ENCODE measurements at places on chromosomes 16 and 17.

DNA sequence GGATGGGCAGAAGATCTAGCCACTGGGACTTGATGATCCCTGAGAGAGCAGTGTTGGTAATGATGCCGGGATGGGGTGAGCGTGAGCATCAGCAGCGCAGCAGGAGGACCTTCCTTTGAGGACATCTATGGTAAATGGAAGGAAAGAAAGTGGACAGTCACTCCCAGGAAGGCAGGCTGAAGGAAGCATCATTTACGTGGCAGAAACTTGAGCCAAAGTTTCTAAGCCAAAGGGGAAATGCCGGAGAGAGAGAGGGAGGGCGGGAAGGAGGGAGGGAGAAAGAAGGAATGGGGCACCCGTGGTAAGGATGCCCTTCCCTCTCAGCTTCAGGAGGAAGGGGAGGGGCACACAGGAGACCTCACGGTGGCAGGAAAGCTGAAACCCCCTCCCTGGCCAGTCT lies 86.3 kb upstream of the CACNG5 start:
- H3K27ac ChIP-seq = no peak overlapping the region
- no peaks in the 10 kb centered on the region for H3K27me3 ChIP-seq
- H3K4me1 ChIP-seq = no peaks in the 10 kb centered on the region
- no peaks in the 10 kb centered on the region for H3K36me3 ChIP-seq
- no peak for DNase-seq
- no peak overlapping the region for H3K4me3 ChIP-seq

GRCh38 chr17:17767154-17767869 lies 69.5 kb downstream of the SREBF1 start:
- H3K4me1 ChIP-seq = no peaks in the 10 kb centered on the region
- H3K4me3 ChIP-seq = no peak overlapping the region
- H3K27me3 ChIP-seq = no peaks in the 10 kb centered on the region
- no peak overlapping the region for H3K27ac ChIP-seq

DNA sequence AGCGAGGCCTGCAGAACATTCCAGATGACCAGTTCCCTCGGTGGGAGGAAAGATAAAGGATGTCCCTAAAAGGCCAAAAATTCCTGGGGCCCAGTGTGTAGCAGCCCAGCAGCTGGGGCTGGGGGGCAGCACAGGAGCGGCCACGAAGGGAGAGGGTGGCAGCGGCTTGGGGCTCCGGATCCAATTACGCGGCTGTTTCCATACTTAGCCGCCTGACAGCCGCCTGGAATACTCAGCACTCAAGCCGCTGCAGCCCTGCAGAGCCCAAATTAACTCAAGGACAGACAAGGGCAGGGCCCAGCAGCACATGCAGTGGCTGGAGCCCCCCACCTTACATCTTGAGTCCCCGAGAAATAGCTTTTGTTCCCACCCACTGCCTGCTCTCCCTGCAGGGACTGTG lies 1.3 kb downstream of the SRL start:
- no peaks in the 10 kb centered on the region for H3K27me3 ChIP-seq
- H3K4me3 ChIP-seq = no peak overlapping the region
- no peaks in the 10 kb centered on the region for H3K36me3 ChIP-seq
- no peak for DNase-seq
- H3K27ac ChIP-seq = no peak overlapping the region

GRCh38 chr16:23148166-23148512 lies 1.1 kb downstream of the USP31 start:
- no peaks in the 10 kb centered on the region for H3K27me3 ChIP-seq
- peak overlapping the region; percentile 78 for H3K27ac ChIP-seq
- peak overlapping the region; percentile 97 for H3K4me3 ChIP-seq
- DNase-seq = no peak
